ENCODE measurements at places on chromosomes 2 and 18. TPM values are rescaled to one million over a fixed set of nuclear protein-coding genes. Genes with fewer than 3 reads are reported as not detected.

The FBLN7 gene
- total RNA-seq = 0.41 TPM

DNA sequence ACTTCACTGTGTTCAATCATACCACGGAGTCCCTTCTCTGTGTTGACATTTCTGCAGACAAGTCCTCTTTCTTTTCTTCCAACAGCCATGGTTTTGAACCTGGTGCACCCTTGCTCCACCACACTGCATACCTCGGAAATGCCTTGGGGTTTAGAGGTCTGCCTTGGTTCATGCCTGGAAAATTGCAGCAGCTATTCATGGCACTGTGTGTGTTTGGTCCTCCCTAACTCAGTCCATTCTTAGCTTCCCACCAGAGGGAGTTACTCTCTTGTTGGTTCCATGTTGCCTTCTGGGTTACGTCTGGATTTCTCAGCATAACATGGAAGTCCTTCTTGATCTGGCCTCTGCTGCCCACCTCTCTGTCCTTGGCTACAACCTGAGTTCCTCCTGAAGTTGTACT, 206.0 kb downstream of the FHOD3 start:
- DNase-seq = no peak

DNA sequence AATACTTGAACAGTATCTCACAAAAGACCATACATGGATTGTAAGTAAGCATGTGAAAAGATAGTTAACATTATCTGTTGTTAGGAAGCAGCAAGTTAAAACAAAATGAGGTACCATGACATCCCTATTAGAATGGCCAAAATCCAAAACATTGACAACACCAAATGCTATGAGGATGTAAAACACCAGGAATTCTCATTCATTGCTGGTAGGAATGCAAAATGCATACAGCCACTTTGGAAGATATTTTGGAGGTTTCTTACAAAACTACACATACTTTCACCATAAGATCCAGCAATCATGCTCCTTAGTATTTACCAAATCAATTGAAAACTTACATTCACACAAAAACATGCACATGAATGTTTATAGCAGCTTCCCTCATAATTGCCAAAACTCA, 30.9 kb upstream of the ICOS start:
- DNase-seq = no peak

GRCh38 chr2:38079116-38080052, 3.4 kb upstream of the CYP1B1 start:
- no peak for DNase-seq

The SDC1 gene
- total RNA-seq = 9.8 TPM

The SPDYA gene
- total RNA-seq = 0.82 TPM

The TWIST2 gene
- total RNA-seq = not detected

DNA sequence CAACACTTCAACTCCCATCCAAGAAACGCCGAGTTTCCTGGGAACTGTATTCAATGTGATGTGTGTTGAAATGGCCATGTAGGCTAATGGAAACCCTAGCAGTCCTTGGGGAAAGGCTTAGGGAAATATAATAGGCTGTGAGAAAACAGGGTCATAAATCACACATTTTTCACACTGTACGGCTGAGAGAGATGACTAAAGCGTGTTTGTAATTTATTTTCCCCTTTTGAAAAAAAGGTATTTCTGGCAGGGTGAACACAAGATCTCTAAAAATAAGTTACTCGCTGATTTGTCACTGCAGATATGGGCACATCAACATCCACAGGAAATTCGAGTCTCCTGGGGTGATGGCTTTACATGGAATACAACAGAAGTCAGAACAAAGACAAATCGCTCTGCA, 109.6 kb upstream of the ST6GAL2 start:
- no peak for DNase-seq

DNA sequence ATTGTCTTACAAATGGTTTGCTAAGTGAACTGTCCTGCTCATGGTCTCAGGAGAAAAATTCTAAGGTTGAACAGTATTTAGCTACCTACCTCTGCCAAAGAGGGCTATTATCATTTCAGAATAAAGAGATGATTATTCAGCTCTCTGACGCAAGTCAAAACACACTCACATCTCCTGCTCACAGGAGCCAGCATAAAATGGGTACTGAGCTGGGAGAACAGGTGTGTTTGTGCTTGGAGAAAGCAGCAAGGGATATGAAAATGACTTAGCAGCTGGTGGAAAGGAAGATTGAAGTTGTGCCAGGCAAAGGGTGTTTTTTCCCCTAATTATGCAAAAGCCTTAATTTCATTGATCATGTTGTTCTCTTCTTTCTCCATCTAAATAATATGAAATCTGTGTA, 47.3 kb upstream of the TANK start:
- DNase-seq = no peak

The SERPINB8 gene
- total RNA-seq = 1.6 TPM

The DPP4 gene
- total RNA-seq = 8.6 TPM

The NFATC1 gene
- total RNA-seq = 0.41 TPM
